ENCODE measurements at places on chromosomes 2 and 18.

DNA sequence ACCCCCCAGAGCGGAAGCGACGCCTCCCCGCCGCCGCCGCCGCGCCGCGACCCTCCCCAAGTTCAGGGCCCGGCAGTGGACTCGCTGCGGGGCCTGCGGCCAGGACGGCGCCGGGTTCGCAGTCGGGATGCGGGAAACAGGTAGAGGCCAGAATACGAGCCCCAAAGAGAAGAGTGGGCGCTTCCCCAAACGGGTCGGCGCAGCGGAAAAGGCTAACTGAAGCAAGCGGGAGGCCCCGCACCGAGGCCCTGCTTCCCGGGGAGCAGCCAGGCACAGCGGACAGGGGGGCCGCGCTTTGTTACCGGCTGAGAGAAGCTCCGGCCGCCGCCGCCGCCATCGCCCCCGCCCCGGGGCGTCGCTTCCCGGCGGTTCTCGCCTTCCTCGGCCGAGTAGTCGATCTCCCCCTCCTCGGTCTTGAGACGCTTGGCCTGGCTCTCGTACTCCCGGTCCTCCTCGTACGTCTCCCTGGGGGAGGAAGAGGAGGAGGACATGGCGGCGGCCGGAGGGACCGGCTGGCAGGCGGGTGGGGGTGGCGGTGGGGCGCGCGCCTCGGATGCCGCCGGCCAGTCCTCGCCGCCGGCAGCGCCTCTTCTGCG is 494 bp downstream of the HNRNPLL start:
- DNase-seq = no peak

DNA sequence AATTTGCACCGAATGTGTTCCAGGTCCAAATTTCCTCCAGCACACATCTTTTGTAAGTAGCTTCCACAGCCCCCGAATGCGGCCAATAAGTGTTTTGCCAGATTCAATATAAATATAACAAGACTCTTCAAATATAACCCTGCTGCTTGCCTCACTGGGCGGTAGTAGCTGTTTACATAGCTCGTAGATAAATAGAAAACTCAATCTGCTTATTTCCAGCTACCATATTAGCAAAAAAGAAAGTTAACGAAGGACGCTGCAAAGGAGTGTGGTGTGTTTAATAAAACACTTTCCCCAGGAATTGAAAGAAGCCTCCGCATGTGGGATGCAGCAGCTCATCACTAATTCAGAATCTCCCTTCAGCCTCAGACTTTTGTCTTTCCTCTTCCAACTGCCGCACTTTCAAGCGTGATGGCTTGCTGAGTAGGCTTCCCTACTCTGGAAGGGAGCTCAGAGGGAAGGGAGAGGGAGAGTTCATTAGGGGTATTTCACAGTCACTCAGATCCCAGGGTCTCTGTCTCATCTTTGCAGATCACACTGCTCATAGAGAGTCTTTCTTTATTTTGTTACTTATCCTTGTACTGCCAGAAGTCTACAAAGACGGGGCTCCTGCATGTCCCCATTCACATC is 367.0 kb downstream of the RND3 start:
- no peak for DNase-seq

DNA sequence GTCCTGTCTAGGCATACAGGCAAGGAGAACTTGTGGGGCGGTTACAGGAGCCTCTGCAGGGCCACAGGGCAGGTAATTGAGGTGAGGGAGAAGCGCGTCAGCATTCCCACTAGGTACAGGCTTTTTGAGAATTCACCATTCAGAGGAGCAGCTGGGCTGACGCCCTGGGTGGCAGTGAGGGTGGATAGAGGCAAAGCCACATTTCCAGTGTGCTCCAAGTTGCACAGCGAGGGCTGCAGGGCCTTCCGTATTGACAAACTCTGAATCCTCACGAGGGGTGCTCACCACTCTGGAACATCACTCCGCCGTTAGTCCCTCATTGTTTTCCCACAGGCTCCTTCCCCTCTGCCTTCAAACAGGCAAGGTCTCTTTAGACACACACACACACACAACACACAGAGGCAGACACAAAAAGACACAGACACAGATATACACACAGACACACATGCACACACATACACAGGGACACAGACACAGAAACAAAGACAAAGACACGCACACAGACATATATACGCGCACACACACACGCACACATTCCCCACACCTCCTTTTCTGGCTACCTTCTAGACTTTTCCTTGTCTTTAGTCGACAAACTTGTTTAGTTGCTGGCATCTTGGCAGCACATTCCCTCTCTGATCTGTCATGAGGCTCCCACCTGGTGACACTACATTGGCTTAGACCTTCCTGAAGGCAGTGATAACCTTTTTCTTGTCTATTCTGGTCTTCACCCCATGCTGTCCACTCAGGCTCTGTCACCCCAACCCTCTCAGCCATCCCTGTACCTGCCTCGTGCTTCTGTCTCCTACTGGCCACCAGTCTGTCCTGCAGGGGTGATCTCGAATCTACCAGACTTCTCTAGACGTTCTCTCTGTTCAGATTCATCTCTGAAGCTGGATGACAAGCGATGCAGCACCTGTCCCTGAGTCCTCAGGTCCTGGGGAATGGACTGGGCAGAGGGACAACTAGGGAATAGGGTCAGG is 136.8 kb downstream of the ALPK2 start:
- DNase-seq = no peak

- no peak for DNase-seq
Observed at GRCh38 chr2:32931945-32932709, 14.6 kb upstream of the LTBP1 start.

- DNase-seq = no peak
Observed at GRCh38 chr2:105571445-105571987, 172.7 kb upstream of the FHL2 start.

DNA sequence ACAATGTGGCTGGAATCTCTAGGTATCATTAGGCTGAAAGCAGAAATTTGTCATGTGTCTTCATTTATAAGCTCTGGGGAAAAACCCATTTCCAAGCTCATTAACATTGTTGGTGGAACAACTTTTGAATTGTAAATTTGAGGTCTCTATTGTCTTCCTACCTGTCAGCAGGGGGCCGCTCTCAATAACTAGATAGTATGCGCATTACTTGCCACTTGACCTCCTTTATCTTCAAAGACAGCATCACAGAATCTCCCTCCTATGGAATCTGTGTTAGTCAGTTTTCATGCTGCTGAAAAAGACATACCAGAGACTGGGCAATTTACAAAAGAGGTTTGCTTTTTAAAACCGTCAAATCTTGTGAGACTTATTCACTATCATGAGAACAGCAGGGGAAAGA is 223.1 kb downstream of the CALCRL start:
- DNase-seq = no peak

DNA sequence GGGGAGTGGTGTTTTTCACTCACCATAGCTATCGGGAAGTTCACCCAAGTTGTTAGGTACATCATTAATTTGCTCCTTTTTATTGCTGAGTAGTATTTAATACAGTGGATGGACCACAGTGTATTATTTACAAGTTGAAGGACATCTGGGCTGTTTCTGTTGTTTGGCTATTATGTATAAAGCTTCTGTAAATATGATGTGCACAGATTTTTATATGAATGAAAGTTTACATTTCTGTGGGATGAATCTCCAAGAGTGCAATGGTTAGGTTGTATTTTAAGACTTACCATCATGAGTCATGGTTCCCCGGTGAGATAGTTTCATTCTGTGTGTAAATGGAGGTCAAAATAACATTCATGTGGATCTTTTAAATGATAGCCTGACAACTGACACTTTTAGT is 337.4 kb downstream of the PTPRM start:
- no peak for DNase-seq

DNA sequence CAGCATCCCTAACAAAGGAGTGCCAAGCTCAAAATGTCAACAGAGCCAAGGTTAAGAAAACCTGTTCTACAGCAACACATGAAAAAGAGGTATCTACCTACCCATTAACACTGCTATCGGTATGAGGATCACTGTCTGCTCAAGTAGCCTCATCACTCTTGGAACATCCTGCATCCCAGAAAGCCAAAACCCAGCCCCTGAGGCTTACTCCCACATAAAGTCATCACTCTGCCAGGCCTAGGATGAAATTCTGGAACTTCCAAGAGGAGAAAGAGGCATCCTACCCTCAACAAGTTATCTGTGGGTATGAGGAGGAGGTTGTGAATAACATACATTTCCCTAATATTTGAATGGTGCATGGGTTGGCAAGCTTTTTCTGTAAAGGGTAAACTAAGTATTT is 25.5 kb downstream of the CDH2 start:
- DNase-seq = no peak

DNA sequence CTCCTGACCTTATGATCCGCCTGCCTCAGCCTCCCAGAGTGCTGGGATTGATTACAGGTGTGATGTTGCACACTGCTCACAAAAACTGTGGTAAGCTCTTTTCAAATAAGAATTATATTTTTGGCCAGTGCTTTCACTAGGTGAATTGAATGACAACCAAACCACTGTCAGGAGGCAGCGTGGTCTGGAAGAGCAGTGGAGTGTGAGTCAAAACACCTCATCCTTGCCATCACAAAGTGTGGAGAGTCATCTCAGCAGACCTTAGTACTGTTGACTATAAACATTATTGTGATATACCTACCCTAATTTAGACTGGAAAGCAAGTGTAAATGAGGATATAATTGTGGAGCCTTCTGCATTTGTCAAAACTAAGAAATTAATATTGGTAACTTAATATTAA is 61.3 kb downstream of the UBE2E3 start:
- no peak for DNase-seq

- no peak for DNase-seq
Observed at GRCh38 chr2:156765043-156765442, 328.9 kb downstream of the GPD2 start.

DNA sequence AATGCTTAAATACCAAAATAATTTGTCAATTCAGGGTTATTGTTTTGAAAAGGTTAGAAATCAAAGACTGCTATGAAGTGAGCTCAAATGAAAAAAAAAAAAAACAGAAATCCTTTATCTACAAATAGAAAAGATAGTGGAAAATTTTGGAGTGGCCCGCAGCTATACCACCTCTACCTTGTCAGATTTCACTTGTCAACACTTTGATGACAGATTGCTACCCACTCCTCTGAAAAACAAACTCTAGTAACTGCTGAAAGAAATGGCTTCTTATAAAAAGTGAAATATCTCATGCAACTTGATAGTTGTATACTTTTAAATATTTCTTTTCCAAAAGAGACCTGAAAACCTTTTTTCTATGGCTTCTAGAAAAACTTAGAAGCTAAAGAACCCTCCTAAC is 84.5 kb downstream of the WDPCP start:
- no peak for DNase-seq

DNA sequence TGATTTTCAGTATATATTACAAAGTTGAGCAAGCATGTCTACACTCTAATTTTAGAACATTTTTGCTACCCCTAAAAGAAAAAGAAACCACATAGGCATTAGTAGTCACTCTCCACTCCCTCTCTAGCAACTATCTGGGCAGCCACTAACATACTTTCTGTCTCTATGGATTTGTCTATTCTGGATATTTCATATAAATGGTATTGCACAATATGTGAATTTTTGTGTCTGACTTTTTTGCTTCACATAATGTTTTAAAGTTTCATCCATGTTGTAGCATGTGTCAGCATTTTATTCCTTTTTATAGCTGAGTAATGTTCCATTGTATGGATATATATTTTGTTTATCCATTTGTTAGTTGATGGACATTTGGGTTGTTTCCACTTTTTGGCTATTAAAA is 232.5 kb upstream of the CTAGE1 start:
- no peak for DNase-seq

DNA sequence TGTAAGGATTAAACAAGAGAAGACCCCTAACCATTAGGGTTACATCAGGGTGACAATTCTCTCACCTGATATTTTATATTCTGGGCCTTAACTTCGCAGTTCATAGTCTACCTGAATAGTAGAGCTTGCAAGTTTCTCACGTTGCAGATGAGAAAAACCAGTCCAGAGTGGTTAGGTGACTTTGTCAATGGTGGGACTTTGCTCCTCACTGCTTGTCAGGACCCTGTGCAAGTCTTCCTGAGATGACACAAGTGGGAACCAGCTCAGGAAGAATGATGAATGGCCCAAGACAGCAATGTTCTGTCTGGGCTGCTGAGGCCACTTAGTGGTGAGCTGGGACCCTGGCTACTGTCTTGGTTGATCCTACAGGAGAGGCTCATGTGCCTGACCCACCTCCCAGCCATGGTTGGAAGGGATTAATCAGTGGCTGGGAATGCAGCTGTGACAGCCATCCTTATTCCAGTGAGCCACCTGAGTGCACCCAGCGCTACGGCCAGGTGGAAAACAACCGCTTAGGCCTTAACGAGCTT is 16.9 kb downstream of the LGALSL start:
- DNase-seq = no peak

GRCh38 chr2:12008425-12009061 is 262.1 kb downstream of the LPIN1 start:
- DNase-seq = no peak
